ENCODE measurements at places on chromosomes 16 and 17.
A peak's percentile ranks its signal among the peaks of the same experiment; 100 is the strongest.

DNA sequence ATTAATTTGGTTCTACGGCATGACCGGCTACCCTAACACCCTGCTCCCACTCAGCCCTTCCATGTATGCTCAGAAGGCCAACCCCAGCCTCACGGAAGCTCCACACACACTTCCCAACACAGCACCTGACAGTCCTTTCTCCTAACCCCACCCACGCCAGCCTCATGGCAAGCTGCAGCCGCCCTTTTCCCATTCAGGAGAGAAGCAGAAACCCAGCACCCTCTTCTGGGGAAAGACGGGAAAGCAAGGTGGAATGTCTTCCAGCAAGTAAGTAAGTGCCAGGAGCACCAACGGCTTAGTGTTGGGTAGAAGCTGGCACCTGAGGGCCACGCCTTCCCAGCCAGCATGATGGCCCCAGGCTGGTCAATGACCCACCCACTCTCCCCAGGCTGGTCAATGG is 32.1 kb downstream of the ABR start:
- DNase-seq = peak; percentile 85

- no peak for DNase-seq
Observed at GRCh38 chr17:37312137-37312923, 63.5 kb upstream of the C17orf78 start.

GRCh38 chr17:19385521-19385983 is 1.4 kb downstream of the MFAP4 start:
- no peak for DNase-seq

DNA sequence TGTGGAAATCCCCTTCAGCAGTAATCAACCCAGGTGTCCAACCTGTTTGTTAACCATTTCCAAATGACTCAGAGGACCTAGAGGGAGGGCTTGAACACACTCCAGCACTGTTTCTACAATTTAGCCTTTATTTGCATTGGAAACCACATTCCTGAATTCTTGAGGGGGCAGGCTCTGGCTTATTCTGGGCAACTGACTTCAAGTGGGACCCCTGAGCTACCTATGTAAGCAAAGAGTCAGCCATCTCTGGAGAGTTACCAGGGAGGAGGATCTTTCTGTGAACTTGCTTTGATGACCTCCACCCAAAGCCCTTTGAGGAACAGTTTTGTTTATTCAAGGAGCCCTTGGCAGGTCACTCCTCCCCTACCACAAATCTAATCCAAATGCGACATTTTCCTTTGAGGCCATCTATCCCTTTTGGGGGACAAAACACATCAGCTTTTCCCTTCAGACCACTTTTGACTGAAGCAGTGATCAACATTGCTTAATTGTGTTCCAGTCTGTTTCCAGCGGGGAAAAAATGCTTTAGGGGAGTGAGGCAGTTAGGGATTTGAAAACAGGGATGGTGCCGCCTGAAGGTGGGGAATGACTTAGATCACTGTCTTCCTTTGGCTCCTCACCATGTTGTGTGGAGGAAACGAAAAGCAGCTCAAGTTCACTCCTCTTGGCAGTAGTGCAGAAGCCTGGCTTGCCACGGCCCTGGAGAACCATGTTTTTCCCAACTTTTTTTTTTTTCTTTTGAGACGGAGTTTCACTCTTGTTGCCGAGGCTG is 46.2 kb downstream of the TUBD1 start:
- no peak for DNase-seq

DNA sequence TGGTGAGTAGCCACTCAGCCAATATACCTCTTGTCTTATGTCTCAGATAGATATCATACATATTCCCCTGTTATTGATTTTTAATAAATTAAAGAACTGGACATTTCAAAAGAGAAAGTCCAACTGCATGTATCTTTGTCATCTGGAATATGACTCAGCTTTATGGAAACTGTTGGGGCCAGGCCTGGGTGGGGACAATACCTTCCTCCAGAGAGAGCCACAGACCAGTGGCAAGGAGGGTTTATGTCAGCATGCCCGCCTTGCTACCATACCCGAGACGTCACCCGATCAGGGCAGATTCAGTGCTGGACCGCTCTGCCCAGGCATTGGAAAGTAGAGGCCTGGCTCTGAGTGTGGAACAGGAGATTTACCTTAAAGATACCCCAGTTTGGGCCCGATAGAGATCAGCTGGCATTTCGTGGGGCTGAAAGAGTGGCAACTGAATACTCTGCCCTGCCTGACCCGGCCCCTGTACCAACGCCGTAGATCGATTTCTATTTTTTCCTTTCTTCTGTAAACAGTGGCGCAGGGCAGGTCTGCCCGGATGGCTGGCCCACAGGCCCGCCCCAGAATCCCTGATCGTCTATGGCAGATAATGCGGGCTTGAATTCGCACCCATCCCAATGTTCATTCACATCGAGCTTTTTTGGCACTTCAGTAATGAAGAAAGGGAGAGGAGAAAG is 158.6 kb downstream of the SALL1 start:
- no peak for DNase-seq

DNA sequence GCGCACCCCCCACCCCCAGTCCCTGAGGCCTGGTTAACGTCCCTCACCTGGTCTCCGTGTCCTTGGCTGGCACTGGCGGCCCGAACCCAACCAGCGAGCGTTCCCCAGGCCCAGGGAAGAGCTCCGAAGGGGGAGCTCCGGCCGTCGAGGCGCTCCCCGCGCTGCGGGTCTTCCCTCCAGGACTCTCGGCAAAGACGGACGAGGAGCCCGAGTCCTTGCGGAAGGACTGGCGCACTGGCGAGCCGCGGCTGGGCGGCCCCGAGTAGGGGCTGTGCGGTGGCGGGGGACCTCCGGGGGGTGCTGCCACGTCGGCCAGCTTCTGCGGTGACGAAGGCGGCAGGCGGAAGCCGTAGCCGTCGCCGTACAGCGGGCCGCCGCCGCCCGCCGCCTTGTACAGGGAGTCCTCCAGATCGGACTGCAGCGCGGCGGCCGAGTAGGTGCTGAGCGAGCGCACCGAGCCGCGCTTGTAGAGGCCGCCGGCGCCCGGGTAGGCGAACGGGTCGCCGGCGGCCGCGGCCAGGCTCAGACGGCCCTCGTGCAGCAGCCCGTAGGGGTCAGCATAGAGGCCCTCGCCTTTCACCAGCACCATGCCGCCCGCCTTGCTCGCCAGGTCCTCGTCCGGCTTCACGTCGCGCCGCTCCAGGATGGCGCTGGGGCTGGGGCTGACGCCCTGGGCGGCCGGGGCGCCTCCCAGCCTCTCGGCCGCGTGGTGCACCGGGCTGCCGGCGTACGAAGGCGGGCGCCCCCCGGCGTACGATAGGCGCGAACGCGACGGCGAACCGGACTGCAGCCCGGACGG is 44.1 kb downstream of the SRCIN1 start:
- no peak for DNase-seq

DNA sequence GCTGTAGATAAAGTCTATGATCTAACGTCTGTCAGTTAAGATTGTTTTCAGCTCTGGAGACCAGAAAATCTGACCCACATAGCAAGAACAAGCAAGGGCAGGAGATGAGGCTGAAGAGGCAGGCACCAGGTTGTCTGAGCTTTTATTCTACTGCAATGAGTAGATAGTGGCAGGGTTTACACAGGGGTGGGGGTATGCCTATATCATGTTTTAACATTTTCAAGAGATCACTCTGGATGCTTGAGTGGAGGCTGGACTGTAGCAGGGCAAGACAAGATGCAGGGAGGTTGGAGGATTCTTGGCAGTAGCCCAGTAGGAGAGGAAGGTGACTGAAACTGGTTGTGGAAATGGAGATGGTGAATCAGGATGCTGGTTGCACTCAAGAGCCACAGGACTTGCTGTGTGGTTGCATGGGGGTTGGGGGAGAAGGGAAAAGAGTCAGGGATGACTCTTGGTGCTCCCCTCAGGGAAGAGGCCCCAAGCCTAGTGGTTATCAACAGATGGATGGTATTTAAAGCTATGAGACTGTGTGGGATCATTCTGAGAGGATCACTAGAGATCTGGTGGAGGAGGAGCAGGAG is 143.1 kb upstream of the KCNJ18 start:
- DNase-seq = no peak
